ENCODE measurements at places on chromosomes 16 and 17. TPM values are rescaled to one million over a fixed set of nuclear protein-coding genes. Genes with fewer than 3 reads are reported as not detected.

FSCN2 gene
- total RNA-seq, result 1.1 TPM

ZNF263 gene
- total RNA-seq, result 22.9 TPM

KRT15 gene
- not detected for total RNA-seq

SLC38A8 gene
- not detected for total RNA-seq

DNA sequence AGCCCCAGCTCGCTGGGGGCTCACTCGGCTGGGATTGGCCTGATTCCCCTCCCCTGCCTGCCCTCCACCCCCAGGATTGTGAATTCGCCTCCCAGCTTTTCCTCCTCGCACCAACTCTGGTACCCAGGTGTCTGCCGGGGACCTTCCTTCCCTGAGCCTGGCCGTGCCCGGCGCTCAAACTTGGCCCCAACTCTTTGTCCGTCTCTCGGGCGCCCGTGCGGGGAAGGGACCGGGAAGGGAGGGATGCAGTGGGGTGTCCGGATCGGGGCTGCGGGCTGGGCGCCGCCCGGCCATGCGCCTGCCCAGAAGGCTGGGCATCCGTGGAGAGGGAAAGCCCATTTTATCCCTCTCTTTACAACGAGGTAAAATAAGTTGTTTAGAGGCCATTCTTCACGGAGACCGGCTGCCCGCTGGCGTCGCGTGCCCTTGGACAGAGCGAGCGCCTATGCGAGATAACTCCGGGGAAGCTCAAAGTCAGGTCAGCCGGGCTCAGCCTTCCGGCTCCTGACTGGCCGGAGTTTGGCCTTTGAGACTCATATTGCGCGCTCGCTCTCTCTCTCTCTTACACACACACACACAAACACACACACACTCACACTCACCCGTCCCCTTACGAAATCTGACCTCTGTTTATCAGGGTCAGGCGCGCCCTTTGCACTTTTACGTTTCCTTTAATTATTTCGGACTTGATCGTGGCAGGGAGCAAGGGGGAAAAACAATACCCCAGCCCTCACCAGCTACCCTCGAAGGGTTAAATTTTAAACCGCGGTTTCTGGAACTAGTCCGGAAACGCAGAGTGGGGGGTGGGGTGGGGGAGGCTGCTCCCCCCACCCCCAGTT lies 774 bp upstream of the MAF start:
- no peak for DNase-seq

- DNase-seq, result no peak
These were observed 78.4 kb upstream of the CDH11 start for GRCh38 chr16:65200156-65200773.

DNA sequence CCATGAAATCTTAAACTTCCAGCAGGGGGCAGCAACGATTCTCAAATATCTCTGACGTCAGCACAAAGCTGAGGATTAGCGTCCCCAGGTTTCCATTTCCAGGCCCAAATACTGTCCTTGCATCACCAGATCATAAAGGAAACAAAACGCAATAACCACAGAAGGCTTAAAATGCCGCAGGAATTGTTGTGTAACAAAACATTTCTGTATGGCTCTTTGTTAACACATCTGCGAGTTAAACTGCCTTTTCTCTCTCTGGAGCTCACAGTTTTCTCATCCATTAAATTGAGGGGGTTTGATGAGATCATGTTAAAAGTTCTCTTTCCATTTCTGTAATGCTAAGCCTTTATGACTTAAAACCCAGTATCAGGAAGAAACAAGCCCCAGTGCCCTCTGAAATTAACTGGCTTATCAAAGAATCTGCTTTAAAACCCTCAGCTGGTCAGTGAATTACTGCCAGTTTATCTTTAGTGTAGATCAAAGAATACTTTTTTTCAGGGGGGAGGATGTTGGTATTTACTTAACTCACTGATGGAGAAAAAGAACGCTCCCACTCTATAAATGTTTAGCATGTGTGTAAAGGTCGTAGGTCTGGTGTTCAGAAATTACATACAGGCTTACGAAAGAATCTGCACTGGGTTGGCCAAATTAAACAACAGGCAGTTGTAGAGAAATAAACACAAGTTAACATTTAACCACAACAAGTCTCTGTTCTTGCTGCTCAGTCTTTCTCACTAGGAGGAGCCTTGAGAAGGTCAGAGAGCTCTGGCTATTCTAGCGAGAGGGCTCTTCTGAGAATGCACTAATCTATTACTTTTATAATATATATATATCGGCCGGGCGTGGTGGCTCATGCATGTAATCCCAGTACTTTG lies 10.6 kb upstream of the TERF2 start:
- DNase-seq, result peak; percentile 57

DNA sequence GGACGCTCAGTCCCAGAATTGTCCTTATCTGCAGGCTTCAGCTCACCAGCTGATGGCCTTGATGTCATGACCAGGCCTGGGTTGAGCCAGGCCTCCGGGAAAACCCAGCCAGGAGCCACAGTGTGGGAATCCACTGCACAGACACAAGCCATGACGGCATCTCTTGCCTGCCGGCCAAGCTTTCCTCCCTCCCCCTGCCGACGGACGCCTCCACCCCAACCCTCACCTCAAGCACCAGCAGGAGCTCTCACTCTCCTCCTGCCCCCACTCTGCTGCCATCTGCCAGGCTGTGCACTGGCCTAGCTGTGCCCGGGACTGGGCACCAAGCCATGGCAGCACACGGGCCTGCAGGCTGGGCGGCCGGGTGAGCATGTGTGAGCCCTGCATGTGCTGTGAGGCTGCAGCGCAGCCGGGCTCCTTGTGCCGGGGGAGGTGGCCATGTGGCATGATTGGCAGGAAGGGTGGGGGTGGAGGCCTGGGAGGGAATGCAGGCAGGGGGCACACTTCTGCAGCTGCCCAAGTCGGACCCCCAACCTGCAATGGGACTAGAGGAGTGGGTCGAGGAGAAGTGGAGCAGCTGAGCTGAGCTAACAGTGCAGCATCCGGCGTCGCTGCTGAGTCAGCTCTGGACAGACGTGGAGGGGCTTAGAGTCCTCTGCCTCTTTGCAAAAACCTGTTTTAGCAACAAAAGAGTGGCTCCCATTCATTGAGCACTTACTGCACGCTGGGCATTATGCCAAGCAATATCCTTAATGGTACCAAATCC lies 268.5 kb downstream of the CBLN1 start:
- no peak for DNase-seq

GRCh38 chr16:4617880-4618279 lies 3.2 kb upstream of the UBALD1 start:
- no peak for DNase-seq

DNA sequence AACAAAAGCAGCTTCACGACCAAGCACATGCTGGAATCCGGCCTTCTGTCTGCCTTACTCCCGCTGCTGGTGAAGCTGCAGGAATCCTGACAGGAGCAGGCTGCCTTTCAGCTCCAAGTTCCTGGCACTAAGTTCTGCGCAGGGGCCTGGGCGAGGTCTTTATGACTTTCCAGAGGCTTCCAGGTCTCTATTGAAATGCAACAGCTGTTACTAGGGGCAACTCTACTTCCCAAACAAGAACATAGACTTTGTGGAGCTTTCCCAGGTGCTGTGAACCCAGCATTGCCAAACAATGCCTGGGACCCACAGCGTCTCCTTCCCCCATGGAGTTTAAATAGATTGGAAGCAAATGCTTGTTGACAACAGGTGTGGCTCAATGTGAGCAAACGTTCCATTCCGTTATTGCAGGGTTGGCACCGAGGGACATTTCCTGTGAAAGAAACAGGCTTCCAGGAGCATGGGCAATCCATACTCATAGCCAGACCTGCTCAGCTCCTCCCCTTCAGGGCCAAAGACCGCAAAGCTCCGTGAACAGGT lies 156.0 kb downstream of the CDH13 start:
- no peak for DNase-seq

DNA sequence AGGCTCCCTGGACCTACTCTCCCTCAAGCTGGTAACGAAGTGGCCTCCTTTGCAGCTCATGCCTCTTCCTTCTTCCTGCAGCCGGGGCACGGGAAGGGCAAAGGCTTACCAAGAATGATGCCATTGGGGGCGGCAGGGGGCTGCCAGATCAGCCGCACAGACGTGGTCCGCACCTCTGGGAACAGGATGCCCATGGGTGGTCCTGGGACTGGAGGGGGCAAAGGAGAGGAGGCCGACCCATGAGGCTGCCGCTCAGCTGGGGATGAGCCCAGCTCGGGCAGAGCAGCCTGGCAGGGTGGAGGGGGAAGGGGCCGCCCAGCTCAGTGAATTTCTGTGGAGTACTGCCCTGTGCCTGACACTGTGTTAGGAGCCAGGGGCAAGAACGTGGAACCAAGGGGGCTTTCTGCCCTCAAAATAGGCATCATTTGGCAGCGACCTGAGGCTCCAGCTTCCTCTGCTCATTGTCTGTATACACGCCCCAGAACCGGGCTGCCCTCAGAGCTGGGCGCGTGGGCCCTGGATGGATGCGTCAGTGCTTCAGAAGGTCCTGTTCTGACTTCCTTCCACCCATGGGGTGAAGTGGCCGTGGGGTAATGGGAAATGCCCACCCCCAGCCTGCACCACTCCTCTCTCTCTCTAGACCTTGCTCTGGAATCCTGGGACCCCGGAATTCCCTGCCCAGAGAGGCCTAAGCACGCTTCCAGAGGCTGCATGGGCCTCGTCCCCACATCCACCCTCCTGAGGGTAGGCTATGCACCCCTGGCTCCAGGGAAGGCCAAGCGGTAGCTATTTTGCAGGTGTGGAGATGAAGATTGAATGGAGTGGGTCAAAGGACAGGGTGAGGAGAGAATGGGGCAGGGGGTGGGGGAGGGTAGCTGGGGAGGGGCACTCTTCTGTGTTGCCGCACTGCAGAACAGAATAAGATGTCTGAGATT lies 79.8 kb upstream of the CDC42EP4 start:
- DNase-seq, result no peak

Data from activated T-helper 2 cell treated with anti-CD3 and anti-CD28 coated beads, Interferon-gamma antibody, Interleukin-2, Interleukin-4, amounts not matched to agents 10 μg/mL and 5 μg/mL and 100 μg/mL, durations not matched to agents 14 hours and 24 hours and 36 hours (primary cell).